ENCODE measurements at places on chromosomes 16 and 17. TPM values are rescaled to one million over a fixed set of nuclear protein-coding genes. Genes with fewer than 3 reads are reported as not detected.
A peak's percentile ranks its signal among the peaks of the same experiment; 100 is the strongest.

The C16orf96 gene
- total RNA-seq = 0.16 TPM

The GUCY2D gene
- total RNA-seq = not detected

The WDR81 gene
- total RNA-seq = 8.0 TPM

The IGF2BP1 gene
- 0.18 TPM for total RNA-seq

DNA sequence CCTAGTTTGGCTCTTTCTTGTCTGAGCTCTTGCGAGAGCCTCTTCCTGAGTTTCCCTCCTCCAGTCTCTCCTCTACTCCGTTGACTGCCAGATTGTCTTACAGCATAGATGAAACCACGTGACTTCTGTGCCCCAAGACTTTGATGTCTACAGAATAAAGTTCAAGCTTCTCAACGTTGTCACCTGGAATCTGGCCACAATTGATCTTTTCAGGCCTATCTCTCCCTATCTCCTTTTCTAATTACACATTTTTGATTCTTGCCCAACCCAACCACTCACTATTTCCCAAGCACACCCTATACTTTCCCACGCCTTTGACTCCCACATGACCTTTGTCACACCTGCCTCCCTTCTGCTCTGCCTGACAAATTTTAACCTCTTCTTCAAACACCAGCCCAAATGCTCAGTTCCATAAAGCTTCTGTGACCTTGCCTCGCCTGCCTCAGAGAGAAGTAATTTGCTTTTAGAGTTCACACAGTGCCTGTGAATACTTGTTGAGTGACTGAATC, 52.4 kb upstream of the PMFBP1 start:
- H3K36me3 ChIP-seq = no peaks in the 10 kb centered on the region
- H3K4me3 ChIP-seq = no peak overlapping the region
- no peaks in the 10 kb centered on the region for H3K4me1 ChIP-seq
- DNase-seq = no peak
- H3K27ac ChIP-seq = no peak overlapping the region
- H3K27me3 ChIP-seq = no peaks in the 10 kb centered on the region

GRCh38 chr16:19179546-19180490, 11.8 kb downstream of the SYT17 start:
- H3K4me3 ChIP-seq = no peak overlapping the region
- DNase-seq = peak; percentile 58
- no peaks in the 10 kb centered on the region for H3K4me1 ChIP-seq

DNA sequence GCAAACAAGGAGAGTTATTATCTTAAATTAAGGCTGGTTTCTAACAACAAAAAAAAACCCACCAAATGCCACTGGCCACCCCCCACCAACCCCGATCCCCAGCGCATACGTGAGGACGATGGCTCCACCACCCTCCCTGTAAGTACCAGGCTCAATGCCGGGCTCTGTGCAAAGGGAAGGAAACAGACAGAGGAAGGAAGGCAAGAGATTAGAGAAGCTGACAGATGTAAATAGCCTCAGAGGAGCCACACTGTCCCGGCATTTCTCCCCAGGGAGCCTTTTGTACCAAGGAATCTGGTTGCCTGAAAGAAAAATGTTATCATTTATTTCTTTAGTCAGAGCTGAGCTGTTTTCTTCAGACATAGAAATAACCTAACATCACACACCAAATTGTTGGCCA, 13.1 kb downstream of the SOST start:
- no peak overlapping the region for H3K4me3 ChIP-seq
- peaks cover 25% of the 10 kb centered on the region for H3K27me3 ChIP-seq
- H3K4me1 ChIP-seq = no peaks in the 10 kb centered on the region
- DNase-seq = no peak
- H3K27ac ChIP-seq = no peak overlapping the region

Measured in activated CD8-positive, alpha-beta T cell treated with anti-CD3 and anti-CD28 coated beads for 36 hours (primary cell).